ENCODE measurements at places on chromosomes 3 and 15.

- no peak for DNase-seq
These were observed 7.5 kb downstream of the VPS13C start for GRCh38 chr15:62052713-62053112.

GRCh38 chr3:115685097-115685496 lies 61.8 kb downstream of the GAP43 start:
- DNase-seq = no peak

DNA sequence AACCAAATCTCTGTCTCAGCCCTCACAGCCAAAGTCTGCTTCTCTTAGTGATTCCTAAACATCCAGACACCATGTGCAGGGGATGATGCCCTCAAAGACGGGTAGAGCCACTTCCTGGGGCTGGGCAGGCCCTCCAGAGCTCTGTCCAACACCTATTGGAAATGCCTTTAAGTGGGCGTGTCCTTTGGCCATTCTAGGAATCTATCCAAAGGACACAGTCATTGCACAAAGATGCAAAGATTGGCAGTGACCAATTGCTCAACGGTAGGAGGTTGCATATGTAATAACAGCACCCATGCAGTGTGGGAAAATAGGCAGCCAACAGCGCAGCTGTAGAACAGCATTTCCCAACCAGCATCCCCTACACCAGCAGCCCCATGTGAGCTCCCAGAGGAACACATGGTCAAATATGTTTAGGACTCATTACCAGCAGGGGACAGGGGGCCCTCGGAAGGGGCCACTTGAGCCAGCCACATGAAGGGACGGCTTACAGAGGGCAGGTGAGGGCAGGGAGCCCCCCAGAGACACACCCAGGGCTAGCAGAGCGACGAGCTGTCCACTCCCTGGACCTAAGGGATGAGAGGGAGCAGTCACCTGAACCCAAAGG lies 142.8 kb upstream of the IQSEC1 start:
- peak; percentile 26 for DNase-seq

GRCh38 chr3:188513662-188514328 lies 359.8 kb downstream of the LPP start:
- DNase-seq = no peak

- DNase-seq = peak; percentile 43
These were observed 19.1 kb upstream of the TM4SF18 start for GRCh38 chr3:149352556-149352955.

DNA sequence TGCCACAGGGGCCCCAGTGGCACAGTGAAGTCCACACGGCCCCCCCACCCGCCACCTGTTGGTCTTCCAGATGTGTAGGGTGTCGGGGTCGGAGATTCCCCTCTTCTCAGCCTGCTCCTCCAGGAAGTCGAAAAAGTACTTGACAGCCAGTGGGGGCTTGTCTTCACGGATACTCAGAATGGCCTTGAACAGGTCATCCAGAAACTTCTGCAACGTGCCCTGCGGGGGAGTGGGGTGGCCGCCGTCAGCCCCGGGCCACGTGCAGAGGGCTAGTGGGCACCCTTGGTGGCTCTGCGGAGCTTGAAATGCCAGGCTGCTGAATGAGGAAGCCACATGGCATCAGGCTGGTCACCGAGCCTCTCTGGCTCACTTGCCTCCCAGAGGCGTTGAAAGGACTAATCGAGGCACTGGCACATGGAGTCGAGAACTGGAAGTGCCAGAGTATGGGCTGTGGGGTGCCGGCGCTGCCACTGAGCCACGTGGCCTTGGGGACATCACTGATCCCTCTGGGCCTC lies 16.6 kb downstream of the H1-8 start:
- no peak for DNase-seq

DNA sequence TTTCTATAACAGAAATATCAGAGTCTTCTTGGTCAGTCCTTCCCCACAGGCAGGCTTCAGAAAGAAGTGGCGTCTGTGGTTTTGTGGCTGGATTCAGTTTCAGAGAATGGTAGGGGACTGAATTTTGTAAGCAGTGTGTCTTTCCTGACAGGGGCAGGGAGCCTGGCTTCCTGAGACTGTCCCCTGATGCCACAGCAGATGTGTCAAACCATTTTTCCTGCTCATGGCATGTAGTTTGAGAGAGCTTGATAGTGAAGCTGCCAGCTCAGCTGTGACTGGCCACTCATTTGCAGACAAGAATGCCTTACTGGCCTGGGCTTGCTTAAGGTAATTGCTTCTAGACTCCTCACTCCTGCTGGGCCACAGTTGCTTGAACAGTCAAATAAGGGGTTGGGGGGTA lies 26.4 kb downstream of the LARS2 start:
- no peak for DNase-seq

GRCh38 chr15:84982301-84982920 lies 755 bp downstream of the PDE8A start:
- DNase-seq = peak; percentile 57

DNA sequence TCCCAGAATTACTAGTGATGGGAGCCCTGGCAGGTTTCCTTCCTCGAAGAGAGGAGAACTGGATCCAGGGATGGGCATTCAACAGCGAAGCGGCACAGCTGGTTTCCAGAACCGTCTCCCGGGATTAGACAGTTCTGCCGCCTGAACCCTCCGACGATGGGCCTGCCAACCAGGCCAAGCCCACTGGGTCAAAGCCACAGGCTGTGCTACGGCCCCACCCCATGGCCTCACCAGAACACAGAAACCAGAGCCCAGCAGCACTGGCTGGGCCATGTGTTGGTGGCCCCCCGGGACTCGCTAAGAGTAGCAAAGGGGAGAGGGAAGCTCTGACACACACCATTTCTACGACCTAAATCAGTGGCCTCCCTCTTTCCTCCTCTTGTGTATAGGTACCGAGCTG lies 2.2 kb downstream of the C15orf62 start:
- DNase-seq = no peak

DNA sequence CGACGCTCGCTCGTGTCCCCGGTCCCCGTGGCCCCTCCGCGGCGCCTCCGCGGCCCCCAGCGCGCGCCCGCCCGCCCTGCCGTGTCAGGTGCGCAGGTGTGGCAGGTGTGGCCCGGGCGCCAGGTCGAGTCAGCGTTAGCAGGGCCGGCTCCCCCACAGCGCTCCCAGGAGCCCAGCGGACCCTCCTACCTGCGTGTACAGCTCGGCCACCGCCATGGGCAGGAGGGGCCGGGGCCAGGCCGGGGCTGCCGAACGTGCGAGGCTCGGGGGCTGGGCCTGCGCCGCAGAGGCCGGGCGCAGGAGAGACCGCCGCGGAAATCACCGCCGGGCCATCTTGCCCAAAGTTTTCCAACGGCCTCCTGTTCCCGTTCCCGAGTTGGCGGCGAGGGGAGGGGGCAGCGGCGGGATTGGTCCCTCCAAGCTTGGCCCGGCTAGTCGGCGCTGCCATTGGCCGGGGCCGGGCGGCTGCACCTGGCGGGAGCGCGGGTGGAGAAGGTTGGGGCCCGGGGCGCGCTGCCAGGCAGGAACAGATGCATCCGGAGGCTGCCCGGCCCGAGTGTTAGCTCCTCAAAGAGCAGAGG lies at the start of gene MYO5C:
Gene MYO5C, minus strand, starts transcription at position 384 of the 581 bp plus-strand sequence. Its CDS starts 168 bp downstream, at position 216.
- DNase-seq = peak; percentile 89

Measured in left ventricle myocardium superior (tissue), 1 donor.